ENCODE measurements at places on chromosomes 7 and 10. TPM values are rescaled to one million over a fixed set of nuclear protein-coding genes. Genes with fewer than 3 reads are reported as not detected.

- DNase-seq: no peak
Observed at GRCh38 chr10:16887565-16887964, 70.3 kb upstream of the RSU1 start.

DNA sequence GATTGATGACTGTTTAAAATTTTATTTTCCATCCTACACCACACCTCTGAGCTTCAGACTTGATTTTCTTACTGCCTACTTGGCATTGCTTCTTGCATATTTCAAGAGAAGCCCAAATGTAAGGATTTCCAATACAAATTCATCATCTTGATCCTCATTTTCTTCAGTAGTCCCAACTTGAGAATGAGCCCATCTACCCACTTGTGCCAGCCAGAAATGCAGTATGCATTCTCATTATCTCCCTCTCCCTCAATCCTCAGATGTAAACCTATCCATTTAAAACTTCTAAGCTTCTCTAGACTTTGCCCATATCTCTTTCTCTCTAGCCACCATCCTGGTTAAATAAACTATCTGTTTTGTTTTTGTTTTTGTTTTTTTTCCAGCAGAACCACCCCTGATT, 22.4 kb upstream of the EGFR start:
- DNase-seq: no peak

DNA sequence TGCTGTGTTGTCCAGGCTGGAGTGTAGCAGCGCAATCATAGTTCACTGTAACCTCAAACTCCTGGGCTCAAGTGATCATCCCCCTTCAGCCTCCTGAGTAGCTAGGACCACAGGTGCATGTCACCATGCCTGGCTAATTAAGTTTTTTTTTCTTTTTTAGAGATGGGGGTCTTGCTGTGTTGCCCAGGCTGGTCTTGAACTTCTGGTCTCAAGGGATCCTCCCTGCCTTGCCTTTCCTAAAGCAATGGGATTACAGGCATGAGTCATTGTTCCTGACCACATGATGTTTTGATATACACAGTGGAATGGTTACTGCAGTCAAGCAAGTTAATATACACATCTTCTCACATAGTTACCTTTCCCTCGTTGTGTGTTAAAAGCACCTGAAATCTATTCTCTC, 140.3 kb downstream of the GPR85 start:
- no peak for DNase-seq

DNA sequence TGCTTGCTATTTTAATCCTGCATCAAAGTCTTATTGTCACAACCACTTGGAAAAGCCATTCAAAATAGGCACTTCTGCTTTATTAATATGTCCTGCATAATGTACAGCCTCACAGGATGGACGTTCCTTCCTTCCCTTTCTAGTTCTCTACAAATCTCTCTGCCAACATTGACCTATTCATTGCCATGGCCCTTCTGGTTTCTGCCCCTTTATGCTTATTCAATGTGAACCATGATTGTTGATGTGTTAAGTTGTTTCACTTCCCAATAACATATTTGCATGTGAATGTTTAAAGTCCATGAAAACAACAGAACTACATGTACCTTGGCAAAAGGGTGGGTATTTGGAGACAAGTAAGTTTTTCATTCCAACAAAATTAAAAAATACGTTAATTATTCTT, 45.7 kb downstream of the COL28A1 start:
- DNase-seq: no peak

RBM33 gene
- 32.2 TPM for total RNA-seq

CCDC136 gene
- total RNA-seq: 2.4 TPM

HOXA4 gene
- 5.7 TPM for total RNA-seq

AKR1C2 gene
- total RNA-seq: 269 TPM

Measured in omental fat pad (tissue), 4 donors.